ENCODE measurements at places on chromosomes 6 and 20.

DNA sequence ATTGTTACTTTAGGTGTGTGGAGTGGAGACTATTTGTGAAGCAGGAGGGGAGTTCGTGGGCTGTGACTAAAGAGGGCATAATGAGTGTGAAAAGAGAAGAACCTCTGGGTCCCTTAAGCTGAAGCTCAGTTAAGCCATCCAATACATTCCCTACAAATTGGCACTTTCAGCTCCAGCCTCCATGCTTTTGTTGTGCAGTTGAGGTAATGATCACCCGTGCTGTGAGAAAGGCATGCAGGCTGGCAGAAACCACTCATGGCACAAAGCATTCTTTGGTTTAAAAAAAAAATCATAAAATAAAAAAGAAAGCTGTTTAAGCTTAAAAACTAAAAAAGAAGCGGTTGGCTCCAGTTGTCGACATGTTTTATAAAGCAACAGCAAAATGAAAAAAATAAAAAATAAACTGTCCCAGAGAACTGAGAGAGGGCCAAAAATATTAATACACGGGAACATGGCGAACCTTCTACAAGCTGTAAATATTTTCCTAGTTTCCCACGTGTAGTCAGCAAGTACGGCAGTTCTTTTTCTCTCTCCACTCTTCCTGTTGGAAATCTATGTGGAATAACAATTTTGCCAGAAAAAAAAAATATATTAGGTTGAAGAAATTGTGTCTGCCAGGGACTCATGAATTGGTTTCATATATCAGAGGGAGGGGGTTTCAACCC, 82.2 kb downstream of the ANKRD60 start:
- no peak for DNase-seq

- DNase-seq = no peak
These were observed 38.5 kb downstream of the PXDC1 start for GRCh38 chr6:3712827-3713665.

GRCh38 chr6:1255636-1256365, 56.1 kb upstream of the FOXQ1 start:
- no peak for DNase-seq

DNA sequence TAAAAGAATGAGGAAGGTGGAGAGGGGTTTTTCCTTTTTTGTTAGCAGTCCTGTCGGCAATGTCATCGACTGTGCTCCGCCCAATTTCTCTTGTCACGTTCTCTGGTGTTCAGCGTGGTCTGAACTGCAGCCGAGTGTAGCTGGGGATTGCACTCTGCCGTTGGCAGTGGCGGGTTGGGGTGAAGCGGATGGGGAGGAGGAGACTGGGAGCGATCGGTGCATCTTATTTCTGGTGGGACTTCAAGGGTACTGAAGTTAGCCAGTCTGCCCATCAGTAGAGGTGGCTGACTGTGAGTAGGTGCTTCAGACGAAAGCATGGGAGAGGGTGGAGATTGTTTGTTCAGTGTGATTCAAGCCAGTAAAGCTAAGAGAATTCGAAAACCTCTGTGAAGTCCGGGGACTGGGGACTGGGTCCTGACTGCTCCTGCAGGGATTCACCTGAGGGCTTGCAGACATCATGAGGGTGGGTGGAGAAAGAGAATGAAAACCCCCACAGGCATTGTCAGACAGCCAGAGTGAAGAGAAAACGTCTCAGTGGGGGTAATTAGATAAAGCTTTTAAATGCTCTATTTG, 5.1 kb downstream of the RREB1 start:
- DNase-seq = no peak

DNA sequence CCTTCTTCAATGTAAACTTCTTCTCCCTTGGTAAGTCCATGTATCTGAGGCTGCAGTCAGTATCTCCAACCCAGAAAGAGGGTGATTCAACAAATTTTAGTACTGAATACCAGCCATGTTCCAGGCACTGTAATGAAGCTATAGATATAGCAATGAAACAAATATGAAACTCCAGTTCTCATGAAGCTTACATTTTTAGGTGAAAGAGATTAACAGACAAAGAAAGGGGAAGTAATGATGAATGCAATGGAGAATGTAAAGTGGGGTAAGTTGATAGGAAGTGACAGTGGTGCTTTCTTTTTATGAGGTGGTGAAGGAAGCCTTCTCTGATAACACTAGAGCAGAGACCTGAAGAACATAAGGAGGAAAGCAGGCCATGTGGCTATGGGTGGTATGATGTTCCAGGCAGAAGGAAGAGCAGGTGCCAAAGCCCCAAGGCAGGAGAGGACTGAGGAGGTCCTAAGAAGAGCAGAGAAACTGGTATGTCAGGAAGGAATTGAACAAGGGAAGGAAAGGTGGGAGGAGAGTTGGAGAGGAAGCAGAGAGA, 143.6 kb downstream of the TFAP2B start:
- DNase-seq = no peak

DNA sequence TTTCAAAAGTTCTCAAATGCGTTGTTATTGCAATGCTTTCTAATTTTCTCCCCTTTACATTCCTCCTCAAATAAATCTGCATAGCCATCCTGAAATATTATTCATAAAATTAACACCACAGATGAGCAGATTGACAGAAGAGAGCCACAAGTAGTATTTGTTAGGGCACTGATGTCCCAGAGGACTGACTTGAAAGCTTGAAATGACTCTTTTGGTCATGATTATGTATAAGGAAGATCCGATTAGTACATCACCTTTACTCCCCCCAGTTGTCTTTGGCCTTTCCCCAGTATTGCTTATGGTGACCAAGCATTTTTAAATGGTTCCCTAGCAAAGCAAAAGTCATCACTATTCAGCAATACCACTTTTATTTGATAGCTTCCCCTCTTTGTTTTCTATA, 187.6 kb downstream of the ADAT2 start:
- no peak for DNase-seq

- DNase-seq = no peak
These were observed 41.8 kb downstream of the DLL1 start for GRCh38 chr6:170248861-170249600.

- no peak for DNase-seq
These were observed 523.4 kb upstream of the BTBD3 start for GRCh38 chr20:11394145-11394833.

DNA sequence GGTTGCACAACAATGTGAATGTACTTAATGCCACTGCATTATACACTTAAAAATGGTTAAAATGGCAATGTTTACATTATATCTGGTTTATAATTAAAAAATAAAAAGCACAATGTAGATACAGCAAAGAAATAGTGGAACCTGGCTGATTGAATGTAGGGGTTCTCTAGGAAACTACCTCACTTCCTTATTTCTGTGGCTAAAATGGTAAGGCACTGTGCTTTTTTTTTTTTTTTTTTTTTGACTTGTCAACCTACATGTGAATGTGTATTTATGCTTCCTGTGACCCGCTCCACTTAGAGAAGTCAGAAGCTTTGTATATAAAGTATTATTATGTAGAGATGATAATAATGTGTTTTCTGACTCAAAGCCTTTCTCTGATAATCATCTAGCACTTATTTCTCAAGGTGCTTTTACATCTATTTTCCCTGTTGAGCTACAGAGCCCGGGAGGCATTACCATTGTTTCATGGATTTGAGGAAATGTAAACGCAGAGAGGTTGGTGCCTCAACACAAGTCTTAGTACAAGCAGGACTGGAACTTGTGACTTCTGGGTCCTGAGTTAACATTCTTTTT, 55.0 kb downstream of the SOX4 start:
- DNase-seq = no peak

DNA sequence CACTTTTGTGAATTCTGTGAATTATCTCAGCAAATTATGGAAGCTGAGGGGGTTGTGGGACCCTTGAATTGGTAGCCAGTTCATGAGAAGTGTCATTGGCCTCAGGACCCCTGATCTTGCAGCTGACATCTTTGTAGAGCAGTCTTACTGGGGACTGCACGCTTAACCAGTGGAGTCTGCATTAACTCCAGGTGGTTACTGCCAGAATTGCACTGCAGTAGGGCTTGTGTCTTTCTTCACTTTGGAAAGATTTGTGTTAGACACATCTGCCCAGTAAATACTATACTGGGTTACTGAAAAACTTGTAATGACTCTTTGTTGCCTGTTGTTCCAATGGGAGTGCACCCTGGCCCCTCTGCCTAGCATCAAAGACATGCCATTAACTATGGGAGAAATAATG, 21.2 kb upstream of the CDKN1A start:
- no peak for DNase-seq

DNA sequence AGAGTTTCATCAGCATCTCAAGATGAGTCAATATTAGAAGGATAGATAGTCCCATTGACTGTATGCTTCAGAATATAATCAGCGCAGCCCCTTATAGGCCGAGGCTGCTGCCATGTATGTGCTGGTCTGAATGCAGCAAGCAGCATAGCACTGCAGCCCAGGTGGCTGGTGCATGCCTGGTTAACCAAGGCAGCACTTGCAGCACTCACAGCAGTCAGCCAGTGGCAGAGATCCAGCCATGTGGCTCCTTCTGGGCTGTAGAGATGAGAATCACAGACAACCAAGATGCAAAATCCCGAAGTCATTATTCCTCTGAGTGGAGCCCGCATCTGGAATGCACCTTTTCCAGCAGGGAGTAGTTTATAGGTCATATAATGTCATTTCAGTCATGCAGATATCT, 251.9 kb downstream of the UST start:
- DNase-seq = no peak

- no peak for DNase-seq
These were observed 18.3 kb downstream of the COL9A3 start for GRCh38 chr20:62834967-62835730.

GRCh38 chr6:42166444-42167141, 6.6 kb upstream of the GUCA1A start:
- DNase-seq = peak; percentile 75

GRCh38 chr6:11266926-11267325, 34.5 kb upstream of the NEDD9 start:
- DNase-seq = no peak

DNA sequence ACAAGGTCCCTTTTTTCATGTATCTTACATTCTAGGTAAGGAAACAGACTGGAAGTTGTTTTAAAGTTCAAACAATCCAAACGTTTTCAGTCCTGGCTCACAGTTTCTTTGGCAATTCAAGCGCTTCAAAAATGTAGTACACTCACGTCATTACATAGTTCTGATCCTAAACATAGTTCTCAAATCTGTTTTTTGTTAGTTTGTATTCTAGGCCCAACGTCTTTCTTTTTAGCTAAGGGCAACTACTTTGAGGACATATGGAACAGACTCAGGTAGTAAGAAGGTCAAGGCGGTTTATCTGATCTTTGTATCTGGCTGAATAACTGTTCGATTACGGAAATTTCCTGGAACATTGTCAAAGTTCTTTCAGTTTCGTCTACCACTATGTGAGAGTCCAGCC, 36.9 kb upstream of the PLCB4 start:
- no peak for DNase-seq

DNA sequence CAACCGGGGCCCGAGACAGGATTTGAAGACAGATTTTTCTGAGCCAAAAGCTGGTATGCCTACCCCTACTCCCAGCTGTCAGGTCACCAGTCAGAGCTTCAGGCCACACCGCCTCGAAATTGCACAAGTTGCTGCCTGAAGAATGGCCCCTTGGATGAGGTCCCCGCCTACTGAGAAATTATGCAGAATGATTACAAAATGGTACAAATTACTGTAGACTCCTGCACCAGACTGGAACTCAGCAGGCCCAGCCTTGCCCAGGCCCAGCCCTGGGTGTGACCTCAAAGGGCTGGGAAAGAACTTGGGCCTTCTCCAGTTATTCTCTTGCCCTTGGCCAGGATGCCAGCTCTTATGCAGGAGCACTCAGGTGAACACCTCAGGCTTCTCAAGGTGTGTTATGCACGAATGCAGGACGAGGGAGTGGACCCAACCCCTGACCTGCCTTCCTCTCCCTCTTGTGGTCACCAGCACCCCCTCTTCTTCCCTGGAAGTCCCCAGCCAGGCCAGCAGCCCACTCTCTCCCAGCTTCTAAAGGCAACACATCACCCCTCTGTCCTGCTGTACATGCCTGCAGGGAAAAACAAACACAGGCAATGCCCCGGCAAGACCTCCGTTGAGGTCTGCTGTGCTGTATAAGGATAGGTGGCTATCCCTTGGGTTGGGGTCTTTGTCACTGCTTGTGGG, 88.7 kb upstream of the NAA20 start:
- no peak for DNase-seq

- no peak for DNase-seq
These were observed 297.0 kb downstream of the TAF4 start for GRCh38 chr20:61768571-61769285.

GRCh38 chr20:19380211-19380610, 167.8 kb downstream of the SLC24A3 start:
- no peak for DNase-seq

GRCh38 chr6:88380618-88381288, 214.6 kb upstream of the CNR1 start:
- DNase-seq = no peak

DNA sequence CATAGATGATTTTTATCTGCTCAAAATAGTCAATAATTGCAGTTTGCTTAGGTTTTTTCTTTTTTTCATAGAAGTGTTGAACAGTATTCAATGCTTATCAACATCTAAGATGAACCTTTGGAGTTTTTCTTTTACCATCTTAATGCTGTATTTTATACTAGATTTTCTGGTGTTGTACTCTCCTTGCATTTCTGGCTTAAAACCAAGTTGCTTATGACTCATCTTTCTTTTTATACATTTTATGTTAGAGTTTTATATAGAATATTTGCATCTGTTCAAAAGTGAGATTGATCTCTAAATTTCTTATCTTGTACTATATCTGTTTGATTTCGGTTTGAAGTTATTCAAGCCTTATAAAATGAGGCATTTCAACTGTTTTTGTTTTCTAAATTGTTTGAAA, 232.5 kb downstream of the RFPL4B start:
- no peak for DNase-seq

GRCh38 chr6:14540810-14541540, 423.4 kb downstream of the CD83 start:
- no peak for DNase-seq

GRCh38 chr20:59308493-59309201, 8.2 kb downstream of the EDN3 start:
- no peak for DNase-seq
